Kidney epithelial cell (primary cell): ENCODE measurements at places on chromosomes 5 and 9. TPM values are rescaled to one million over a fixed set of nuclear protein-coding genes. Genes with fewer than 3 reads are reported as not detected.

Gene TMEM232
- 3.7 and 10.9 TPM in 2 replicates for total RNA-seq

Gene IFNA21
- total RNA-seq, result not detected in 2 replicates

Gene C6
- total RNA-seq, result not detected in 2 replicates

Gene CYSRT1
- 2.1 and 3.8 TPM in 2 replicates for total RNA-seq

Gene FOXD4L4
- total RNA-seq, result 0.07 TPM in 1 of 2 replicates, not detected in the other

Gene PKD2L2
- total RNA-seq, result not detected in 2 replicates

Gene SMU1
- total RNA-seq, result 18.1 and 18.9 TPM in 2 replicates

Gene JAKMIP2
- 0.42 and 0.82 TPM in 2 replicates for total RNA-seq

GRCh38 chr5:60494635-60495034 lies 205.3 kb downstream of the DEPDC1B start:
- DNase-seq, result no peak

- DNase-seq, result no peak
Observed at GRCh38 chr5:131640043-131640856, 5.2 kb upstream of the RAPGEF6 start.

- no peak for DNase-seq
Observed at GRCh38 chr5:83523929-83524328, 52.4 kb downstream of the VCAN start.

DNA sequence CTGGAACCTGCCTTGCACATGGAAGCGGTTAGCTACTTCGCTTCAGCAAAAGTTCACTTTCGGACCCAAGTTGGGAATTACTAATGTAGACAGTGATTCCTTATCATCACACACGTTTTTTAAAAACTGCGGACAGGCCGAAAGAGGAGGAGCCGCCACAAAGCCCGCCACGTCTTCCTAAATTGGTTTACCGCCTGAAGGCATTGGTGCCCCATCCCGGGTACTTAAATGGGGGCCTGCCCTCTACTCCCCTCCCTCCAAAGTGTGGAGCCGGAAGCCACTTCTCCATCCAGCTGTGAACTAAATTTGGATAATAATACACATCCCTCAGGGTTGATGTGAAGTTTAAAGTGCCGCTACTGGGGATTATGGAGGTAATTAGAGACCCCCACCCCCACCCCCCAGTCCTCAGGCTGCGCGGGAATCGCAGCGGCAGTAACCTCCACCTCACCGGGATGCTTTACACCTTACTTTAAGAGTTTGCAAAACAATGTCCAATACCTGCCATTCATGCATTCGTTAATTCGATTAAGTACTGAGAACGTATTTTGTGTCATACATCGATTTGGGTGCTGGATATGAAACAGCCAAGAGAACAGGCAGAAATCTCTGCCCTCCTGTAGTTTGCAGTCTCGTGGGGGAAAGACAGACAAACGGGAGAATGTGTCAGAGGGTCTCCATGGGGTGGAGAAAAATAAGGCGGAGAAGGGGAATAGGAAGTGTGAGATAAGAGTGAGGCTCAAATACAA lies 937 bp upstream of the MACROH2A1 start:
- no peak for DNase-seq

DNA sequence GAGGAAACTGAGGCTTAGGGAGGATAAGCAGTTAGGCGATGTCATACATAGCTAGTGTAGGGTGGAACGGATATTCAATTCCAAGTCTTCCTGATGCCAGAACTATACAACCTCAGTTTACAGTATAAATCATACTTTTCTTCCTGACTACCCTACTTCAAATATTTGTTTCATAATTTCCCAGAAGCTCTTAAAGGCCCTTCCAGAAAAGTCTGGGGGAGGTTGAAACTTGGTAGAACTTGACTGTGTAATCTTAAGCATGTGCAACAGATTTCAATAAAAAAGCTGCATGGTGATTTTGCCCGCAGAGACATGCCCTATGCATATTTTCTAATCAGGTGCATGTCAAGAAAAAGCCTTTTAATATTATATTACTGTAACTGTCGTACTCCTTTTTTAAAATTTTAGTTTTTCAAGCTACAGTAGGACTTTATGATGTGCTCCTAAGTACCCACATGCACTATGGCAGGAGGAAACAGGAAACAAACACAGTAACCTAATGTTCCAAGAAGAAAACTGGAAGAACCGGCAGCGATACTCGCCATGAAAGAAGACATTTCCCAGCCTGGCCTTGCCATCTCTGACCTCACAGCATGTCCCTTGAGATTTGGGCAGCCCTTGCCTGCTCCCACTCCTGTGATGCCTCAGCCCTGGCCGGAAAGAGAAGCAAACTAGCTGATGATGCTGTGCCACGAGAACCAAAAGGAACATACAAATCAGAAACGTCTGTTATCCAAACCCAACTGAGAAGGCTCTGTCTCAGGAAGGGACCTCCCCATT lies 266.0 kb downstream of the EFNA5 start:
- DNase-seq, result no peak

DNA sequence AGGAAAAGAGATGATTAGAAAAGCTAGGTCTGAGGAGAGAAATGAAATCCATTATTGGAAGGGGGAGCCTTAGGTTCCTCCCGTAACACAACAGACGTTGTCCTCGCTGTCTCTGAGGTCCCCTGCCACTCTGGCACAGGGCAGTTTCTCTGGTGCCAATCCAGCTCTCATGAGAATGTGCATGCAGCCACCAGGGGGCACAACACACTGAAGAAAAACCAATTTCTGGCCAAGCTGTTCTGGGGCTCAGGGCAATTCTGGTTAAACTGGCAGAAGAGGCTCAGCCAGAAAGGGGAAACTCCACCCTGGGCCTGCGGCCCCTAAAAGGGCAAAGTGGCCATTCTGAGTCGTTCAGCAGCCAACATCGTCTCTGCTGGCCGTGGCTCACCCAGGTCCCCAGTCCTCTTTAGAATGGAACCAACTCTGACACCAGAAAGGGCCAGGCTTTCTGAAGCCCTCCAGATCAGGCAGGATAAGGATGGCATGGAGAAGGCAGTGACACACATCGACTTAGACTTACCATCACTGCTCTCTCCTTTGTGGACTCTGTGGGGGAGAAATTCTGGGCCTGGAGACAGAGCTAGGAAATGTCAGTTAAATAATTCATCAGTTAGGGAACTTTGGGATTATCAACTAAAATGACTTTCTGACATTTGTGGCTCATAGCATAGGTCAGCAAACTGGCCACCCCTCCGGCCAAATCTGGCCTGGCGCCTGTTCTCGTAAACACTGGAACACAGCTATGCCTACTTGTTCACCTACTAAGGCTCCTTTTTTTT lies 58.5 kb upstream of the GOLPH3 start:
- no peak for DNase-seq

DNA sequence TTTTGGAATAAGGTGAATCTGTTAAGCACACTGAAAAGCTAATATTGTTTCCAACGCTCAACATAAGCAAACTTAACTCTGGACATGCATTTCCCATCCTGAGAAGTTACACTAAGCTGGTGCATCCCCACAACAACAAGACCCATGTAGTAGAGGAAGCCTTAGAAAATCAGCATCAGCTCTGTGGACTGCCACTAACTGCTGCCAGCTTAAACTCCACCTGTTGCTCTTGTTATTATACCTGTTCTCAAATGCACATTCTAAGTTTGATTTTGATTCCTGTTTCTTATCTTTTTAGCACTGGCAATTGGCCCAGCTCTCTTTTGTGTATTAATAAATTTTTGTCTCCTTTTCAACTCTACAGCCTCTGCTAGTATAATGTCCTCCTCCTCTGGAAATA lies 924.8 kb downstream of the DNAH5 start:
- DNase-seq, result no peak

- no peak for DNase-seq
Observed at GRCh38 chr9:13920557-13920956, 393.4 kb downstream of the NFIB start.

GRCh38 chr9:36878986-36879982 lies 154.8 kb downstream of the PAX5 start:
- no peak for DNase-seq

- DNase-seq, result no peak
Observed at GRCh38 chr5:170525470-170526211, 21.8 kb downstream of the KCNIP1 start.

- no peak for DNase-seq
Observed at GRCh38 chr5:137753691-137754187, 424 bp downstream of the HNRNPA0 start.

DNA sequence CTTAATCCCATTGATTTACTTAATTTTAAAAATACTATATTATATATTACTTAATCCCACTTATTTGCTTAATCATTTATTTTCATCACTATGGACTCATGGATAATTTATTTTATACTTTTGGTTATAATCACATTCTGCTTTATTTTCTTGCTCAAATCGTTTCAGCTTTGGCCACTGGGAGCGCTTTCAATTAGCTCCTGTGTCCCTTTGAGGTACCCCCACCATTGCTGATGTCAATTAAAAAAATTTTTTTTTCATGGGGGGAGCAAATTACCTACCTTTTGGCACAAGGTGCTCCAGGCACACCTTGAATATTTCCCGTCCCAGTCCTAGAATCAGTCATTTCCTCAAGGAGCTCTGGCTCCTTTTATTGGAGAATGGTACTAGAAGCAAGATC lies 1.4 kb upstream of the TRIO start:
- no peak for DNase-seq

- no peak for DNase-seq
Observed at GRCh38 chr5:112697322-112697721, 40.4 kb upstream of the APC start.

DNA sequence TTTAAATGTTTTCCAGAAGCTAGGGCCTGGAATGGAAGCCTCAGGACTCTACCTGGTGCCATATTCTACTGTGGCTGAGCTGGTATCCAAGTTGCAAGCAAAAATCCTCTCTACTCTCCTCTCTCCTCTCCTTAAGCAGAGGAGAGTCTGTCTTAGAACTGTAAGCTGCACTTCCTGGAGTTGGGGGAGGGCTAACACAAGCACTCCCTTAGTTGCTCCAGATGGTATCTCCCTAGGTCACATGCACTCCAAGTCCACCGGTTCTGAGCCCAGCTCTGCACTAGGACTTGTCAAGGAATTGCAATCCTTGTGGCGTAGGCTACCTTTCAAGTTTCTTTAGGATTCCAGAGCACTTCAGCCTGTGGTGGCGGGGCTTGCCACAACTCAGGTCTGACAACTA lies 513.9 kb upstream of the RGMB start:
- DNase-seq, result no peak

GRCh38 chr5:79378510-79379186 lies 135.3 kb downstream of the HOMER1 start:
- DNase-seq, result no peak

GRCh38 chr5:171825051-171825450 lies 39.4 kb downstream of the SMIM23 start:
- DNase-seq, result no peak

DNA sequence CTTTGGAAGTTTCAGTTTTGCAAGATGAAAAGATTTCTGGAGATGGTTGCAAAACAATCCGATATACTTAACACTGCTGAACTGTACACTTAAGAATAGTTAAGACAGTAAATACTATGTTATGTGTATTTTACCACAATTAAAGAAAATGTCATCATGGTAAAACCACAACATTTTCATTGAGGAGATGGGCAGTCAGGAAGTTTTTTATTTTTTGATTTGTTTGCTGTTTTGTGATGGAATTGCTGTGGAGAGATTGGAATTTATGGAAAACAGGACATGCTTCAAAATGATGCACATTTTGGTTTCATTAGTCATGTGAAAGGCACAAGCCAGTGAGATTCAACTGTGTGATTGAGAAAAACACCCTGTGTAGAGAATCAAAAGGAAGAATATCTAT lies 90.5 kb upstream of the AGXT2 start:
- no peak for DNase-seq

DNA sequence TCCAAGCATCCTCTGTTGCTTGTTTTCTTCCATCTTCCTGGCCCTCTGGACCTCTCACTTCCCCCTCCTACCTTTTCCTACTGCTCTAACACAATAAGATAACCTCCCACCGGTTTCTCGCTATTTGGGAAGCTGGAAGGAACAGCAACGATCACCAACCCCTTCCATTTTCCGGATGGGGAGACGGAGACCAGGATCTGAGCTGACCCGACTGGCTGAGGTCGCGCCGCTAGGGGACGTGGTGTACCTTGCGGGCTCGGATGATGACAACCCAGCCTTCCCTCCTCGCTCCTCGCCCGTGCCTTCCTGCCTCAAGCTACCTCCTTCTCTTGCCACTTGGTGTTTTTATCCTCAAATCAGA lies 1.9 kb downstream of the LPAR1 start:
- DNase-seq, result no peak

GRCh38 chr5:10854506-10855277 lies 93.7 kb upstream of the DAP start:
- DNase-seq, result no peak

DNA sequence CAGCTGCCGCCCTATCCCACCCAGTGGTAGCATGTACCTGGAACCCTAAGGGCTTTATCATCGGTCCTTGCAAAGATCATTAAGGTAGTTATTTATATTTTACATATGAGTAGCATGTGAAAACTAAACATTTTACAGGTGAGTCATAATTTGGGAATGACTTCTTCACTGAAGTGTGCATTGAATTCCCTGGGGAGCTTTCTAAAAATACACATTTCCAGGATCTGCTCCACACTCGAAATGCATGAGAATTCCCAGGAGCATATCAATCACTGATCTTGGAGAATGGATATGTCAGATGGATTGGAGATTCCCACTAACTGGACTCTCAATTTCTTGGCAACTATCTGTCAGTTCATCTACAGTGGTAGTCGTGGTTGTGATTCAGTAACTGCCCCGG lies 717.5 kb downstream of the IRX1 start:
- DNase-seq, result no peak

- DNase-seq, result no peak
Observed at GRCh38 chr9:92763721-92764380, 782 bp downstream of the BICD2 start.

DNA sequence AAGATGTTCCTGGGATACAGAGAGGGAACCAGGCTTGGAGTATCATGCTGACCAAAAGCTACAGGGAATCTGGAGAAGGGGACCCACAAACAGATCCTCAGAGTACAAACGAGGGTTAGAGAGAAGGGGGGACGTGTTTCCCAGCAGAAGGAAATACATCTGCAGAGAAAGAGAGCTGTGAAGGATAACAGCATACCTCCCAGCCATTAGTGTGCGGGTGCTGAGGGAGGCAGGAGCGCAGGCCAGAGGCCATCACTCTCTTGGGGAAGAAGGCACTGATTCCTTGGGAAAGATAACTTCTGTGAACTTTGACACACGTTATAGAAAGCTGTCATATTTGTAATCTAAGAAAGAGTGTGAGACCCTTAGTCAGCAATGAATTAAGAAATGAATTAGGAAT lies 96.9 kb downstream of the KCNN2 start:
- no peak for DNase-seq

DNA sequence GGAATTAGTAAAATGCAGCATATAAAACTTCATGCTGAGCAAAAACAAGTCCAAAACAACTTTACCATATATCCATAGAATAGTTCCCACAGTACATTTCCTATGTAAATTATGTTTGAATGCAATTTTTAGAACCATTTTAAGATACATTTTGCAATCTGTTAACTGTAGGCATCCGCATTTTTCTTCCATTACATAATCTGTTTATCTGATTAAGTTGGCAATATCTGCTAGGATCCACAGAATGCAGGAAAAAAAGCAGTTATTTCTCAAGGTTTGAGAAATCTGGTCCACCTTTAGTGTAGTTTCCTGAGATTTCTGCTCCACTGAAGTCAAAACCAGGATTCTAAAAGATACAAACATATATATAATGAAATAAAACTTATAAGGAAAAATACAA lies 6.2 kb downstream of the NUDCD2 start:
- no peak for DNase-seq

- DNase-seq, result no peak
Observed at GRCh38 chr5:8213701-8214240, 344.8 kb downstream of the MTRR start.
